Epithelial cell of esophagus (primary cell): ENCODE measurements at places on chromosomes 3 and 15.
A peak's percentile ranks its signal among the peaks of the same experiment; 100 is the strongest.

GRCh38 chr15:68930268-68931022, at the start of gene SPESP1:
Gene SPESP1 (plus strand): TSS chr15:68930525. CDS start chr15:68930654, 129 bp downstream.
- peak; percentile 64 for DNase-seq

DNA sequence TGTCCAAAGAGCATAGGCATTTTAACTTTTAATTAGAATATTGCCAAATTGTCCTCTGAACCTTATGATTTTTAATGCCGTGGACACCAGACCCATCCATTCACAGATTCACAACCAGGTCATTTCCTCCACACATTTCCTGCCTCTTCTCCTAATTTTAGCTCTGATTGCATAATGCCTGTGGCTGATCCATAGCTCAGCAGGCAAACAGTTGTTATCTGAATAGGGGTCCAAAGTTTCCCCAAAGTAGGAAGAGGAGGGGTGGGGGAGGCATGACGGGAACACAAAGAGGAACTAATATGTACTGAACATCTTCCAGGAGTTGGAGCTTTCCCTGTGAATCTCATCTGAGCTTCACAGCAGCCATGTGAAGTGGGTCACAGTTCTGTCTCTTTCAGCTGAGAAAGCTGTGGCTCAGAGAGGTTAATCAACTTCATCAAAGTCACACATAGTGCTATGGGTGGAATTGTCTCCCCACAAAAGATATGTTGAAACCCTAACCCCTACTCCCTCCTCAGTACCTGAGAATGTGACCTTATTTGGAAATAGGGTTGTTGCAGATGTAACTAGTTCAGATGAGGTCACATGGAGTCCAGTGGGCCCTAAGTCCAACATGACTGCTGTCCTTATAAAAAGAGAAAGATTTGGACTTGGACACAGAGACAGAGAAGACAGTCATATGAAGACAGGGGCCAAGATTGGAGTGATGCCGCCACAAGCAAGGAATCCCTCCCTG, 106.7 kb upstream of the AGBL1 start:
- DNase-seq = no peak

GRCh38 chr3:119751423-119751822, 30.5 kb upstream of the NR1I2 start:
- DNase-seq = no peak

DNA sequence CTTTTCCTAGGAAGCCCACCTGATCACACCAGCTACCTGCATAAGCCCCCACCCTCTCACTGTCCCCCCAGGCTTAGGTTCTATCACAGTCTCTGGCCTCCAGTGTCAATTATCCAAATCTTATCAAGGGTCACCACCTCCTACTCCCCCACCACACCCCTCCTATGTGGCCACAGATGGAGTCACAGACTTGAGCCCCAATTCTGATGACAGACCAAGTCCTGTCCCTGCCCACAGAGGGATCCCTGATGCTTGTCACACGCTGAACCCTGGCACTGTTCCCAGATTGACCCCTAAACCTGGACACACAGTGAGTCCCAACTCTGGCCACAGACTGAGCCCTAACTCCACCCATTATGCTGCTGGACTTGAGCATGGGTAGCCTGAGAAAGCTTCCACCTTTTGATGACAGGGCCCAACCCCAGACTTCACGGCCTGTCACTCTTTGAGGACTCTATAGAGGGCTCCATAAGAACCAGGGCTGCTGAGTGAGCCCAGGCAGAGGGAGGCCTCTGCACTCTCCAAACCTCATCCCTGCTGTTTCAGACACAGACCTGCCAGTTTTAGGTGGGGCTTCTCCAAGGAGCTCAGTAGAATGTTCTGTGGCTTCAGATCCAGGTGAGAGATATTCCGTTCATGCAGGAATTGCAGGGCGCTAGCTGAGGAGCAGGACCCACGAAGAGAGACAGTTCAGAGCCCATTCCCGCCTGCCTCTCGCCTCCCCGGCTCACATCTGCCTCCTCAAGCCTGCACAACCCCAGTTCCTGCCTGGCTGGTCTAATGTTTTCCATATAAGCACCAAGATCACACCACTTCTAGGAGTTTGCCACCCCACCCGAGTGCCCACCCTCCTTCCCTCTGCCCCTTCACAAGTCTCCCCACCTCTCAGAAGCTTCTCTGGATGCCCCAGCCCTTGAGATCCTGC, 1.8 kb downstream of the ULK3 start:
- no peak for DNase-seq

- no peak for DNase-seq
Measured at GRCh38 chr15:64864068-64864467, 22.4 kb downstream of the PLEKHO2 start.

- DNase-seq = no peak
Measured at GRCh38 chr3:23068016-23068728, 135.0 kb upstream of the UBE2E2 start.

DNA sequence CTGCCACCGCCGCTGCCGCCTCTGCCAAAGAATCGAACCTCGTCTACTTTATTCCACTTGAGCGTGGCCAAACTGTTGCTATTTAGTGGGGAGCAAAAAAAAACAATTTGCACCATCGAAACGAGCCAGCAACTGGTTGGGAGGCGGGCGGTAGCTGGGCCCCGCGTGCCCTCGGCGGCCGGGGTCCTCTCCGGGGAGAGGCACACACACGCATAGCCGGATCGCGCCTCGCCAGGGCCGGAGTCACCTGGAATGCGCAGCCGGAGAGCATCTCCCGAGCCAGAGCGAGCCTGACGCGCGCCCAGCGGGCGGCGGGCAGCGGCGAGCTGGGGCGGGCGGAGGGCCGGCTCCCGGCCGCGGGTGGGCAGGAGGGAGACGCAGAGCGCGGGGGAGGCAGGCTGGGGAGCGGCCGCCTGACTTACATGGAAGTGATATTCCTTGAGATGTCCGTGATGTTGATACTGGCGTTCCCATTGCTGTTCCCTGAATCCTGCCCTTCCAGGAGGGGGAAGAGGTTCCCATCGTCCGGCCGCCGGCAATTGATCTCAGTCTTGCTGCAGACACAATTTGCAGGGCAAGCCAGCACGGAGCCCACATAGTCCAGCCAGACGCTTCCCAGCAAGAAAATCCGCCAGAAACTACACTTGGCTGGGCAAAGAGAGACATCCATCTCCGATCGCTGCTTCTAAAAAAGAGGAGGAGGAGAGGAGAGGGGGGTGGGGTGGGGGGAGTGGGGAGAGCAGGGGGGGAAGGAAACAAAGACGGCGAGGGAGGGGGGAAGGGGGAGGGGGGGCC, 858 bp downstream of the NTRK3 start:
- peak; percentile 53 for DNase-seq

GRCh38 chr15:60392601-60392985, 5.2 kb downstream of the ANXA2 start:
- peak; percentile 71 for DNase-seq

- DNase-seq = peak; percentile 60
Measured at GRCh38 chr3:157129803-157130466, 30.0 kb downstream of the CCNL1 start.

- DNase-seq = no peak
Measured at GRCh38 chr3:190449801-190450200, at the start of gene TMEM207. Gene TMEM207 (minus strand): TSS chr3:190449901. CDS start chr3:190449809, 92 bp downstream.

- DNase-seq = no peak
Measured at GRCh38 chr3:155309581-155309980, 16.1 kb upstream of the STRIT1 start.

GRCh38 chr3:119862616-119863015, 80.7 kb downstream of the NR1I2 start:
- DNase-seq = no peak

DNA sequence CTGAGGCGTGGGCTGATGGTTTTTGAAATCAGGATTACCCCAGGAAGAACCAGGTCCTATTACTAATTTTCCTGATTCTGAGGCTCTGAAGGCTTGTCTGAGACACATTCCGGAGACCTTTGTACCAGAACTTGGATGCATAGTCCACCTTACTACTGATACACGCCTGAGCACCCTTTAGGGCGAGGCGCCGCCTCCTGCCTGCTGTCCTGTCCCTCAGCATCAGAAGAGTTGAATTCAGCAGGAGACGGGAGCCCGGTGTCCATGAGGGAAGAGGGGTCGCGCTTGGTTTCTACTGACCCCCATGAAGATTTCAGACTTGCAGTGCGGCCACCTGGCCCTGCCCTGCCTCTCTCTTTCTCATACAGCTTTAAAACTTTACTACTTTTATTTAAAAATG, 49.9 kb downstream of the KLF13 start:
- DNase-seq = no peak

DNA sequence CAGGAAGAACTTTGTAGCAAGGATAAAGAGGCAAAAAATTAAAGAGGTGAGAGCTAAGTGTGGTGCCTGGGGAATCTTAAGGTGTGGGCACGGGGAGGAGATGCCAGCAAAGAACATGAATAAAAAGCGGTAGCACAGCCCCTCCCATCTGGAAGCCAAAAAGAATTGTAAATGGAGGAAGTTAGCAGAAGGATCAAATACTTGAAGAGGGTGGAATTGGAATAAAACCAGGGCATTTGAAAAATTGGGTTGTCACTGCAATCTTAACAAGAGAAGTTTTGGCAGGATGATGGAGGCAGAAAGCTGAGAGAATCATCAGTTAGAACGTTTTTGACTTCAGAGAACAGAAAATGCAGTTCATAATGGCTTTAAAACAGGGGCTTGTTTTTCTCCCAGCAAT, 2.4 kb downstream of the CCR2 start:
- no peak for DNase-seq

DNA sequence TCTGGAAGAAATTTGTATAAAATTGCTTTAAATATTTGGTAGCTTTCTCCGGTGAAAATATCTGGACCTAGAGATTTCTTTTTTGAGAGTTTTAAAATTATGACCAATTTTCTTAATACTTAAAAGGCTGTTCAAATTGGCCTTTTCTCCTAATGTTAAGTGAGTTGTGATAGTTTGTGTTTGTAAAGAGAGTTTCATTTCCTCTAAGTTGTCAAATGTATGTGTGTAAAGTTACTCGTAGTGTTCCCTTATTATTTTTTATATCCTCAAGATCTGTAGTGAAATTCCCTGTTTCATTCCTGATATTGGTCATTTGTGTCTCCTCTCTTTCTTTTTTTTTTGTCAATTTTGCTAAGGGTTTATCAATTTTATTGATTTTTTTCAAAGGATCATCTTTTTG, 92.6 kb upstream of the CTNNB1 start:
- no peak for DNase-seq

DNA sequence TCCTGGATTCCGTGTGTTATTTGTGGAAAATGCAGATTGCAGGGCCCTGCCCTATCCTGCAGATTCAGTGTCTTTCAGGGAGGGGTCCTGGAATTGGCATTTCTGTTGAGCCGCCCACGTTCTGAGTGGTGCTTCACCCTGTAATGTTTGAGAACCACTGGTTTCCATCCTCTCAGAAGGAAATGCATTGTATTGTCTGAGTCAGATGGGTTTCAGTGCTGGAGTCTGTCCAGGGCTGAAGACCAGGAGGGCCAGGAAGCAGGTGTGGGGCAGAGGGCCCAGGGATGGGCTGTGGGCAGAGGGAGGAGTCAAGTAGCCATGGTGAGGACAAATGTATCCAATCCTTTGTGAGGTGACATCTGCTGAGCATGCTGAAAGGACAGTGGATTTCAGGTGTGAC, 123.8 kb downstream of the SV2B start:
- no peak for DNase-seq

- DNase-seq = no peak
Measured at GRCh38 chr3:76990606-76991005, 49.3 kb upstream of the ROBO2 start.

- DNase-seq = peak; percentile 72
Measured at GRCh38 chr3:89617706-89618105, 510.3 kb downstream of the EPHA3 start.

DNA sequence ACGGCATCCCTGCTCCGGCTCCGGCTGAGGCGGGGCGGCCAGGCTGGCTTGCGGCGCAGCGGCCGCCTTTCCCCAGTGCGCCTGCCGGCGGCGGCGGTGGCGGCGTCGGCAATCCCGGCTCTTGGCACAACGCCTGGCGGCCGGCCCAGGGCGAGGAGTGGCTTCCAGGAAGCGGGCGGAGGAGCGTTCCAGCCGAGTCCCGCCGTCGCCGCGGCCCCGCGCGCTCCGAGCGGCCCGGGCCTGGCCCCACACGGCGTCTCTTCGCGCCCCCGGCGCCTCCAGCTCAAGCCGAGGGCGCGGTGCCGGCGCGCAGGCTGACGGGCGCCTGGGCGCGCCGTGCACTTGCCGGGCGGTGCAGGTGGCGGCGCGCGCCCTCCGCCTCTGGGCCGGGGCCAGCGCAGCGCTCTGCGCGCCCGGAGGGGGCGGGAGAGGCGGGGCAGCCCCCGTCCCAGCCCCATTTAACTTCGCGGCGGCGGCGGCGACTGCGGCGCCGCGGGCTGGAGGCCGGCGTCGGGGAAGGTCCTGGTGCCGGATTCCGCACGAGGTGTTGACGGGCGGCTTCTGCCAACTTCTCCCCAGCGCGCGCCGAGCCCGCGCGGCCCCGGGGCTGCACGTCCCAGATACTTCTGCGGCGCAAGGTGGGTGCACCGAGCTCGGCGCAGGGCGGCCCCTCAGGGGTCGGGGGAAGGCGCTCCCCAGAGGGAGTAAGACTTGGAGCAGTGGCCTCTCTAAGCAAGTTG, at the start of gene ADAMTSL3:
Gene ADAMTSL3, plus strand, starts transcription at position 485 of the 740 bp plus-strand sequence. CDS start 1,639 bp downstream, outside the sequence.
- peak; percentile 76 for DNase-seq

- no peak for DNase-seq
Measured at GRCh38 chr15:58065445-58066041, at the start of gene ALDH1A2. Gene ALDH1A2 (minus strand): TSS chr15:58065711. CDS start chr15:58065650, 61 bp downstream.

GRCh38 chr3:193803288-193803687, 210.3 kb downstream of the OPA1 start:
- DNase-seq = peak; percentile 51

GRCh38 chr15:52071570-52071969, 41.0 kb downstream of the BCL2L10 start:
- peak; percentile 98 for DNase-seq

- DNase-seq = no peak
Measured at GRCh38 chr3:15324379-15324808, 8.0 kb downstream of the SH3BP5 start.

DNA sequence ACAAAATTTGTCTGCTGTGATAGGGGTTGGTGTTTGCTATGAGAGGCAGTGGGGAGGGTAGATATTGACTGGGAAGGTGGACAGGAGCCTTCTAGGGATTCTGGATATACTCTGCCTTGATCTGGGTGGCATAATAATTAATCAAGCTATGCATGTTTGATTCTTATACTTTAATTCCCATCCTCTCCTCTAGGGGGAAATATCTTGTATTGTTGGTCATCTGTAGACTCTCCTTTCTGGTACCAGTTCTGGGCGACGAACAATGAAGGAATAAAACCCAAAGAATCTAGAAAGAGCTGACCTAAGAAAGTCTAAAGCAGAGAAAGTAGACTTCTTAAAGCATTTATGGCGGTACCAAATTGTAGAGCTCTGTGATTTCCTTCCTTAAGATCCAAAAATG, 198.2 kb upstream of the STRIT1 start:
- DNase-seq = no peak

- no peak for DNase-seq
Measured at GRCh38 chr3:127625821-127626220, 3.2 kb upstream of the PODXL2 start.

GRCh38 chr3:159486580-159486979, 502.1 kb upstream of the IL12A start:
- peak; percentile 12 for DNase-seq

DNA sequence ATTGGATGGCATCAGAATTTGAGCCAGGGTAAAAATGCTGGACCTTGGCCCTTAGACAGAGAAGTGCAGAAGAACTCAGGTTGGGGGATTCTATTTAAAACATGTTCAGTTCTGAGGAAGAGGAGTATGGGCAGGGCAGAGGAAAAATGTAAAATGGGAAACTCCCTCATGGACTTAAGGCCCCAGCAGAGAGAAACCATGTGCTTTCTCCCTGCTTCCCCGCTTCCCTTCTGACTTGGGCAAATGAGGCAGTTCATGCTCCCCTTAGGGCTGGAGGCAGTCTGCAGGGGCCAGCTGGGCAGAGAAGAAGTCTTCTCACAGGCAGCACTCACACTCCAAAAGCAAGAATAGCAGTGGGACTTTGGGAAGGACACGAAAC, 9.9 kb upstream of the NUDT16 start:
- no peak for DNase-seq
